ENCODE measurements at places on chromosomes 4 and X. TPM values are rescaled to one million over a fixed set of nuclear protein-coding genes. Genes with fewer than 3 reads are reported as not detected.

GRCh38 chr4:161714931-161715330 is 448.9 kb downstream of the FSTL5 start:
- DNase-seq = no peak

- no peak for DNase-seq
Measured at GRCh38 chrX:43448688-43449087, 207.4 kb upstream of the MAOA start.

- DNase-seq = no peak
Measured at GRCh38 chrX:69100478-69100877, 64.8 kb downstream of the PJA1 start.

- no peak for DNase-seq
Measured at GRCh38 chr4:148557793-148558192, 115.6 kb upstream of the NR3C2 start.

DNA sequence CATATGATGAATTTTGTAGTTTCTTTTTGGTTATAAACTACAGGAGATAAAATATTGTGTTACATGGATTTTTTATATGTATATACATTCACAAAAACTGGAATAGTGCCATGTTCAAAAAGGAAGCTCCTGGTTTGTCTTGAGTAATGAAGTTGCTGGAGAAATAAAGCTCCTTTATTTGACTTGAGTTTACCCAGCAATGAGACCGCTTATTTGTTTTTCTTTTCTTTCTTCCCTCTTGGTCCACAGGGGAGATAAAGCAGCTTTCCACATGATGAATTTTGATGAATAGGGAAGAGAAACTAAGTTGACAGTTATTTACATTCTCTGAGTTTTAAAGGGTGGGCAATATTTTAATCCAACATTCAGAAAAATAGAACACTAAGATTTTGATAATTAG is 176.5 kb downstream of the GPM6A start:
- DNase-seq = no peak

GRCh38 chrX:13760426-13760825 is 25.9 kb downstream of the OFD1 start:
- DNase-seq = no peak

Gene TRIM75
- not detected for total RNA-seq

Gene GUCY1B1
- 0.59 TPM for total RNA-seq

Gene P2RY8
- not detected for total RNA-seq

Gene NIPAL1
- 13.1 TPM for total RNA-seq

Gene VEGFC
- total RNA-seq = 0.46 TPM

Data from H9 (cell line).